ENCODE measurements at places on chromosomes 13 and 19.

DNA sequence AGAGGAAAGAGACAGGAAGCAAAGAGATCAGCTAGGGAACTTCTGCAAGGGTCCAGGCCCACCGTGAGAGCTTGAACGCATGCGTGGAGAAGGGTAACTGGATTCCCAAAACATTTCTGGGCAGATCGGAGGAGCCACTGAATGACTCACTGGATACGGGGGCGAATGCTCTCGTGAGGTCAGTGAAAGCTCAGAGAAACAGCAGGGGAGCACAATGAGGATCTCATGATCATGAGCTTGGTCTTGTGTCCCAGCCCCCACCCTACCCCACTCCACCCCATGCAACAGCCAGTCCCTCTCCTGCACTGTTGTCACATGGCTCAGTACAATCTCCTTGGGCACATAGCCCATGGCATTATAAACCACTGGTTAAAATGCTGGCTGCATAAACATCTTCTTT is 40.6 kb downstream of the DCLK1 start:
- no peak for DNase-seq

DNA sequence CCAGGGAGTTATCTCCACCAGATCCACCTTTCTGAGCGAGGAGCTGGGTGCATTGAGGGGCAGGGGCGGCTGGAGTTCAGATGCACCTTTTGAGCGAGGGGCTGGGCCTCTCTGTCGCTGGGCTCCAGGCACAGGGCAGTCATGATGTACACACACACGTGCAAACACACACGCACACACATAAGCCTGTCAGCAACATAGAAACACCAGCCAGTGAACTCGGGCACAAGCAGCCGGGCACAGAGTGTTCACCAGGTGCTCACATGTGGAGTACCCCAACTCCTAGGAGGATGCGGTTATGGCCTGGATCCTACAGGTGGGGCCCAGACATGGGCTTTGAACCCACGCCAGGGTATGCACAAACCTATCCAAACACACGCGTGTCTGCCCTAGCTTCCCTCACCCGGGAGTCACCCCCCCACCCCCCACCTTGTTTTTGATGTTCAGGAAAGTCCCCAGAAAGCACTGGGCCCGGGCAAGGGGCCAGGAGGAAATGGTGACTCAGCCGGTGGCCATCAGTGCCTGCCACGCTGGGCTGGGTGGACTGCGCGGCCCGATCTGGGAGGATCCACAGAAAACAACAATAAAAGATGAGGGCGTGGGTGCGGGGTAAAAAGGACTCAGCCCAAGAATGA is 13.3 kb downstream of the ARRDC2 start:
- peak; percentile 20 for DNase-seq

GRCh38 chr19:8129061-8129618 is 20.3 kb downstream of the FBN3 start:
- no peak for DNase-seq

GRCh38 chr13:32381539-32381938 is 46.4 kb downstream of the N4BP2L1 start:
- DNase-seq, result no peak

DNA sequence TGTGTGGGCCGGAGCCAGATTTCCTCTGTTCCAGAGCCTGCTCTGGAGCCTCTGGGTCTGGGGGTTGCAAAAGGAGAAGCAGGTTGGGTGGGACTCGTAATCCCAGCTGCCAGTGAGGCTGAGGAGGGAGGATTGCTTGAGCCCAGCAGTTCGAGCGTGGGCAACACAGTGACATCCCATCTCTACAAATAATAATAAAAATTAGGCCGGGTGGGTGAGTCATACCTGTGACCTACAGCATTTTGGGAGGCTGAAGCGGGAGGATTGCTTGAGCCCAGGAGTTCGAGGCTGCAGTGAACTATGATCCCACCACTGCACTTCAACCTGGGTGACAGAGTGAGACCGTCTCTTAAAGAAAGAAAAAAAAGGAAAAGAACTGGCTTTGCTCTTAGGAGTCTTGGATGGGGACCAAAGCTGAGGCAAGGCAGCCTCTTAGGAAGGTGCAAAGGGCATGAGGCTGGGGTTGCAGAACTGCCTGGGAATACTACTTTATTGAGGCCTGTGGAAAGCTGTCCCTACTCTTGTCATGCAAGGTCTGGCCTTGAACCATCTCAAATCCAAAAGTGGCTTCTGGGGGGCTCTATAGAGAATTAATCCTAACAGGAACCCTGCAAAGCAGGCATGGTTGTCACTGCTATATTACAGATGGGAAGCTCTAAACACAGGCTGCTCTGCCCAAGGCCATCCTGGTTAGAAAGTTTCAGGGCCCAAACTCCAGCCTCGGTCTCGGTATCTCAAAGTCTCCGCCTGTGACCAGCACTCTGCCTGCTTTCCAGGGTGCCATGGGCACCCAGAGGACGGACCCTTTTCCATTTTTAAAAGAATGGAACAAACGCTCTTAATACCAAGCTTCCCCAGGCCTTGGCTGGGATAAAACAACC is 880 bp upstream of the C19orf12 start:
- DNase-seq, result no peak

DNA sequence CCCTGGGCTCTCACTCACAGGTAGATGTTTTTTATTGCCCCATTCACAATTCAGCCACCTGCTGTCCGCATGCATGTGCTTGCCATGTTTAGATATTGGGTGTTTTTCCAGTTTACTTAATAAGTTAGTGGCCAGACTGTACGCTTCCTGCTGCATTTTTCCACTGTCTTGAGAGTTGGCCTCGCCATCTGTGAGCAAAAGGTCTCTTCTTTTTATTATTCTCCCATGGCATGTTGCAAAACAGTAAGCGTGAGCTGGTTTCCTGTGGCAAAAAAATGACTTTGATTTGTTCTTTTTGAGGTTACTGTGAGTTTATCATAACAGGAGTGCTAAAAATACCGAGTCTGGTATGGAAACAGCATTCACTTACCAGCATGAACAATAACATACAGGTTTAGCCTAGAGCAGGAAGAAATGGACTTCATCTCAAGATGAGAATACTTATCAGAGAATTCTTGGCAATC is 46.0 kb downstream of the SAE1 start:
- DNase-seq, result peak; percentile 6

DNA sequence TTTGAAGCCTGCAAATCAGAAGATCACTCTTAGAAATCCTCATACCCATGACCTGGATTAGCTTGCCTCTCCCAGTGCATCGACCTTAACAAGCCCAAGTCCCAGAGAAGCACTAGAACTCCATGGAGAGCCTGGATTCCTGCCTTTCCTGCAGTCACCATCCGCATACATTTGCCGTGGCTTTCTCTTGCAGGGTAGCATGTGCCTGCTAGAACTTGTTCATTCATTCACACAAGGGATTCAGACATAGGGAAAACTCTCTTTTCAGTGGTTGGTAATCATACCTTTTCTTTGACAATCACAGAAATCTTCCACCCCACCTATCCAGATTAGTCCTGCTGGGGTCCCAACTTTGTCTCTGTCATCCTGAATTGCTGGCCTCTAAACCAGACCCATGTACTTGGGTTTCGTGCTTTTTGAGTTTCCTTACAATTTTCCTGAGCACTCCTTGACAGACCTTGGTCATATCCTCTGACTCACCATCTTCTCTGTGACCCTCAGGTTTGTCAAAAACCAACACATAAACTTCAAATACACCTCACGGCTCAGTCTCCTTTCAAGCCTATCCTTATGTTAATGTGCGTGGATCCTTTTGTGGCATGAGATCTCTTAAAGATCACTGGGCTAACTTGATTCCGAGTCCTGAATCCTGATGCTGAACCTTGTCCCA is 355.0 kb downstream of the MYO16 start:
- no peak for DNase-seq

GRCh38 chr19:13155472-13156359 is 5.5 kb downstream of the IER2 start:
- DNase-seq, result peak; percentile 54

DNA sequence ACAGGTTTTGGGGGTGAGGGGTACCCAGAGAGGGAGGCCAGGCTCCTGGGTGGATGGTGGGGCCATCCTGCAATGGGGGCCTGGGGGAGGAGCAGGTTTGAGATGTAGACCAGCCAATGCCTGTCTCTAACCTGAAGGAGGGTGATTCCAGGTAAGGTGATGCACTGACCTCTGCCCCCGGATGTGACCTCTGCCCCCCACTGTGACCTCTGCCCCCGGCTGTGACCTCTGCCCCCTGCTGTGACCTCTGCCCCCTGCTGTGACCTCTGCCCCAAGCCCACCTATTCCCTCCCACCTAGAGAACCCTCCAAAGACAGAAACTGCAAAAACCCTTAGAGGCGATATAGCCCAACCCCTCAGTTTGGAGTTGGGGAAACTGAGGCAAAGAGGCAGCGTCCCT is 10.3 kb upstream of the SPACA4 start:
- DNase-seq, result no peak

GRCh38 chr19:58392945-58393724 is 2.3 kb upstream of the RNF225 start:
- DNase-seq, result no peak

DNA sequence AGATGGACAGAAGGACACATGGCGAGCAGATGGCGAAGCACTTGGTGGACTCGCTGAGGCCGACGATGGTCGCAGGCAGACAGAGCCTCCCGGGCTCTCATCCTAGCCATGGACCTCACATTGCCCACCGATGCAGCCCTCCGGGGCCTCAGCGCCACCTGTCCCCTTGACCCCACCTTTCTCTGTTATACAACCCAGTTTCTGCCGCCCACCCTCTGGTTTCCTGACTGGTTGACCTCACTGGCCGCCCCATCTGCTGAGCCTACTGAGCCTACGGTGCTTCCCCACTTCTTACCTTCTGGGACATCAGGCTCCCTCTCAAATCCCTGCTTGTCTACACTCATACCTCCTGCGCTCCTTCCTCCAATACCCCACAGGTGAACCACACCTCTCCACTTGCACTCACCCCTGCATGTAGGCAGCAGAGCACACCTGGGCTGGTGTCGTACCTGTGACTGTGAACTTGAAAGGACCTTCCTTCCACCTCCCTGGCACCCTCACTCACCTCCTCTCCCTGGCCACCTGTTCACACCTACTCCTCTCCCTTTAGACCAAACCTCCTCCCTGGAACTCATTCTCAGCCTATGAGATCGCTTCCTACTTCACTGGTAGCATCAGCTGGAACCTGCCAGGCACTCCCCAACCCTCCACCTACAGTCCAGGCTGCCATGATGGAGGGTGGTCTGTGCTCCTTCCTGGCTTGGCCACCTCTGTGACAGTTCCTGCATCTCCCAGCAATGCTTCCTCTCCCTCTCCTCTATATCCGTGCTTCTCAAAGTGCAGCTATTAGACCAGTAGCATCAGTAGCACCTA is 36.1 kb downstream of the HPN start:
- DNase-seq, result no peak

GRCh38 chr13:33496336-33496735 is 210.8 kb upstream of the STARD13 start:
- DNase-seq, result no peak
